ENCODE measurements at places on chromosomes 7 and 10.

DNA sequence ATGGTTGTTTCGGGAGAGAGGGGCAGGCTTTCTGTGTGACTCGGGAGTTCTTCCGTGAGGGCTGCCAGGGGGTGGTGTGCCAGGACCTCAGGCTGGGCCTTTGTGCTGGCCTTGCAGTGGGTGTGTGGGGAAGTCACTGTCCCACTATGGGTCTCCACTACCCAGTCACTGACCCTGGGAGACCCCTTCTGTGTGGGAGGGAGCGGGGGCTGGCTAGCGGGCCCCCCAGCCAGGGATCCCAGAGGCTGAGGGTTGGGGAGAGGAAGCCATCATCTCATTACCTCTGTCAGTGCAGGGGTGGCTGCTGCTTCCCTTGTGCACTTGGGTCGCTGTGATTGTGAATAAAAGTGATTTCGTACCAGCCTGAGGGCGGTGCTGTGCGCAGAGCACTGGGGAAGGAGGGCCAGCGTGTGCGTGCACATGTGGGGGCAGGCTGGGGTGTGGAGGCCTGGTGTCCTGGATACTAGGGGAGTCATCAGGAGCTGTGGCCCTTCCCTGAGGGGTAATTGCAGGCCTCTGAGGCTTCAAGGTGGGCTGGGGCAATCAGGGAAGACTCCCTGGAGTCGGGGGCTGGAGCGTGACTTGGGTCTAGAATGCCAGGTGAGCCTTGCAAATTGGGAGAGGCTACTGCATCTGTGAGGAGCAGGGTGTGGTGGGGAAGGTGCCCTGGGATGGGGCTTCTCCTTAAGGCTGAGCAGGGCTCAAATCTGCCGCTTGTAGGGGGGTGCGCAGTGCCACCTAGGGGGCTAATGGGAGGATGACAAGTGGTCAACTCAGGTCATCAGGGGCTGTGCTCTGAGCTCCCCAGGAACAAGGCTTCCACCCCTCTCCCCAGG lies 98.9 kb downstream of the NEURL1 start:
- peak; percentile 56 for DNase-seq

DNA sequence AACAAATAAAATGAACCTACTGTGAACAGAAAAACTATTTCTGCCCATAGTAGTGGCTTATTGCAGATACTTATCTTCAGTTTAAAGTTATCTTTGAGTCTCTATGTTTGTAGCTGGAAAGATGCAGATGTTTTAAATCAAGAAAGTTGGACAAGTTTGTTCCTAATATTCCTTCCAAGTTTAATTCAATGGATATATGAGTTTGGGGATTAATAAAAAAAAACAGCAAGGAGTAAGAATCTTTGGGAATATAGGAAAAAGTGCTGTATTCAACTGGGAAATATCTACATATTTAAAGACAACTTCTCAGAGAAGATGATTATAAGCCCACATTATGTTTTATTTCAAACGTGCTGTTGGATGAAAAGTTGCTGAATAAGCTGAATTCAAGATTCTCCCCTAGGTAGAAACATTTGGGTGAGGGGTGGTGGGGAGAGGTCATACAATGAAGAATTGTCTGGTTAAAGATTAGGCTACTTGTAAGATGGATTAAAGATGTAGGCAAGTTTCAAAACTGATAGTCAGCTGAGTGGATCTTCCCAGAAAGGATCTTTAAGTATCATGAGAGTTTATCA lies 1135.2 kb downstream of the CNTNAP2 start:
- no peak for DNase-seq

GRCh38 chr7:30469303-30469702 lies 9.3 kb downstream of the NOD1 start:
- DNase-seq: no peak

DNA sequence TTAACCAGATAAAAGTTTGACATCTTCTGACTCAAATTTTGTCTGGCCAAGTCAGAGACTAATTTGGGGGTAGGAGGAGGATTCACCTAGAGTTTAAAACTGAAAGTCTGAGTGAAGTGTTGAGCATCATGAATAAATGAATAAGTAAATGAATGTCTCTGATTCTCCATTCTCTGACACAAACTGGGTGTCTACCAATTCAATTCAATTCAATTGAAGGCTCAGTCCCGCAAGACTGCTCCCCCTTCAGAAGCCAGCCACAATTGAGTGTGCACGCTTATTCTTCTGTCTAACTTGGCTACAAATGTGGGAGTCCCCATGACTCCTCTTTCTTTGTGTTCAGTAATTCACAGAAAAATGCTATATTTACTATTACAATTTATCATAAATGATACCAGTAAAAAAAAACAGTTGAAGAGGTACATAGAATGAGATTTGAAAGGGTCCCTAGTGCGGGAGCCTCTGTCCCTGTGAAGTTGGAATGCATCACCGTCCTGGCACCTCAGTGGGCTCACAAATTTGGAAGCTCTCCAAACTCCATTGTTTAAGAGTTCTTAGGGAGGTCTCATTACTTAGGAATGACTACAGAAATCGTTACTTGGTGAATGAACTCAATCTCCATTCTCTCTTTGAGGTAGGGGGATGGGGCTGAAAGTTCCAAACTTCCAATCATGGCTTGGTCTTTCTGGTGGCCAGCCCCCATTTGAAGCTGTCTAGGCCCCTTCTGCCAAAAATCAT lies 243.7 kb upstream of the PHYHIPL start:
- DNase-seq: no peak

DNA sequence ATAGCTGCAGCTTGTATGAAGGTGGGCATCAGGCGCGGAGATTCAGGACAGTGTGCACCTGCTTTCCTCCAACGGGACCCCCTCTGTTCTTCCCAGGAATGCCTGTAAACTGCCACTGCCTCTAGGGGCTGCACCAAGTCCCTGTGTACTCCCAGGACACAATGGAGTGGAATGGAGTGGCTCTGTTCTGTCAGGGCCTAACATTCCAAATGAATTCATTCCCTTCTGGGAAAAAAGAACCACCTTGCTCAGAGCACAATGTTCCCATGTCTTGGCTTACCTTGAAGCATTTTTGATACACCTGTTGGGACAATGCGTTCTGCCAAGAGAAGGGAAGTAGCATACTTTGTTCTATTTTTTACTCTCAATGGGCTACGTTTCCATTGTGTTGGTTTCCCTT lies 339.4 kb downstream of the FRMD4A start:
- no peak for DNase-seq

DNA sequence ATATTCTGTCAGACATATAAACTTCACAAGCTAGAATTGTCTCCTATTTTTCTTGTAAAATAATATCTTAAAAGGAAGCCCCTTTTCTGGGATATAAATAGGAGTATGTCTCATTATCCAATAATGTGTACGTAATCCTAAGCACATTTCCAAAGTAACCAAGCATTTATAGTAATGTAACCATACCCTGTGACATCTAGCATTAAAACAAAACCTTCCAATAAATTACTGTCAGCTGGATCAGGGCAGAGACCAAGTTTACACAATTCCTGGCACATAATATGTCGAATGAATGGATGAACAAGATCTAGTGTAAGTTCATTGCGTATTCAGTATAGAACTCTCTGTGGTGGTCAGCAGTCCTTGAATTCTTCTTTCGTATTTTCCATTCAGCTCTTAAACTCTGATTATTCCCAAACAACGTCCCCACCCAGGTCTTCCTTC lies 14.3 kb downstream of the CPED1 start:
- DNase-seq: no peak

DNA sequence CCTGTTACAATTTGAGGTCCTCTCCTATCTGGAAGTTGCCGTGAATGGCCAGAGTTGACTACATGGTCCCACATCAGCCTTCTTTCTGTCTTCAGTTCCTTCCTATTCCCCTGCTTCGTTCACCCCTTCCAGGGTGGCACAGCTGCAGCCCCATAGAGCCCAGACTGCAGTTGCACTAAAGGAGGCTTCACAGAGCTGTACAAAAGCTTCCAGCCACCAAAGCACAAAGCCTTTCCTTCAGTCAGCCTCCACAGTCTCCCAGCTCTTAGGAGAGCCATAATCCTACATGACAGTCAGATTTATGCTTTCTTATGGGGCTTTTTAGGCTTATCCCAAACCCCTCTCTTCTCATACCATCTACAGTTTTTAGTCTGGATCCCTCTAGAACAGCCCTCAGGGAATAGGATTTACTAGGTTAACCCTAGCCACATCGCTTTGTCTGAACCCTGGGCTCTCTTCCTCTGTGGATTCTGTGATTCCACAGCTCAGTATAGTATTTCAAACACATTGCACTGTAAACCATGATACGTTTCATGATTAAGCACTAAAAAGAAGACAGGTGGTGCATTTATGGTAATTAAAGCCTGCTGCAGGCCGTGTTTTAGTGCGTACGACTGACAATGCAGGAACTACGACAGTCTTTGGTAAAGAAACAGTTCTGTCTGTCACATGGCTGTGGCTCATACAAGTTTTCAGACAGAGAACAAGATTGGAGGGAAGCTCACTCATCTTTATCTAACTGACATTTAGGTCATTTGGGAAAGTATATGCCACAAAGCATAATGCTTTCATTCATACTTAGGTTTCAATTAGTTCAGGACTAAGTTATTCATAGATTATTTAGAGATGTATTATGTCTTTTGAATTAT lies 208.3 kb upstream of the KMT2E start:
- DNase-seq: no peak

- no peak for DNase-seq
Measured at GRCh38 chr10:59557642-59558041, 152.0 kb downstream of the SLC16A9 start.

- DNase-seq: no peak
Measured at GRCh38 chr10:99958302-99958701, 51.4 kb downstream of the DNMBP start.

All from activated naive CD8-positive, alpha-beta T cell treated with anti-CD3 and anti-CD28 coated beads, Interleukin-2, amount 50 U/mL, for 24 hours (primary cell).